ENCODE measurements at places on chromosomes 4 and X.

GRCh38 chrX:153921070-153921469, 5.0 kb downstream of the ARHGAP4 start:
- DNase-seq, result no peak

DNA sequence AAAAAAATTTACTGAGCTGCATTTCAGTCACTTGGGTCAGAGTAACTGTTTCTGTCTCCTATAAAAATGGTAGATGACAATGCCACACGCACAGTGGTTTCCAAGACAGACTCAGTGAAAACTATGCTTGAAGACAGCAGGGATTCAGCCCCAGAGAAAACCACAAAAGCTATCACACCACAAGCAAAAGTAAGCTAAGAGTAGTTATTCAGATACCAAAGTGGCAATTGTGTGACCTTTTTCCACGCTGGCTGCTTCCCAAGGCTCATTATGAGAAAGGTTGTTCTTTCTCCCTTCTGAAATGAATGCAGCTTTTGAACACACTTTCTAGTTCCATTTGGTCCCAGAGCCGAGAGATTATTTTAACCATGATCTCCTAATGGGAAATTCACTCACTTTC, 46.4 kb upstream of the GPM6B start:
- no peak for DNase-seq

- DNase-seq, result no peak
These were observed 640.0 kb upstream of the BOD1L1 start for GRCh38 chr4:14267373-14268060.

GRCh38 chrX:49058794-49059193, at the start of gene CCDC120:
Gene CCDC120, plus strand, starts transcription at chrX:49058999. Its CDS starts 3,043 bp downstream, at chrX:49062042.
- DNase-seq, result no peak

DNA sequence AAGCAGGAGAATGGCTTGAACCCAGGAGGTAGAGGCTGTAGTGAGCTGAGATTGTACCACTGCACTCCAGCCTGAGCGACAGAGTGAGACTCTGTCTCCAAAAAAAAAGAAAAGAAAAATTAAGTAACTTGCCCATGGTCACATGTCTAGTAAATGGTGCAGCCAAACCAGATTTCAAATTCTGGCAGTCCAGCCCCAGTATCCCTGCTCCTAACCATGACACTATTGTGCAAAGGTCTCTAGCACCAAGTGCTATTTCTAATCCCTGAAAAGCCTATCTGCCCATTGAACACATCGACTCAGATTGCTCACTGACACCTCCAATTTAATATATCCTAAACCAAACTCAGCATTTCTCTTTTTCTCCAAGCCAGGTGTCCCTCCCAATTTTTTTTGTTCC, 7.6 kb upstream of the LAMP2 start:
- no peak for DNase-seq

DNA sequence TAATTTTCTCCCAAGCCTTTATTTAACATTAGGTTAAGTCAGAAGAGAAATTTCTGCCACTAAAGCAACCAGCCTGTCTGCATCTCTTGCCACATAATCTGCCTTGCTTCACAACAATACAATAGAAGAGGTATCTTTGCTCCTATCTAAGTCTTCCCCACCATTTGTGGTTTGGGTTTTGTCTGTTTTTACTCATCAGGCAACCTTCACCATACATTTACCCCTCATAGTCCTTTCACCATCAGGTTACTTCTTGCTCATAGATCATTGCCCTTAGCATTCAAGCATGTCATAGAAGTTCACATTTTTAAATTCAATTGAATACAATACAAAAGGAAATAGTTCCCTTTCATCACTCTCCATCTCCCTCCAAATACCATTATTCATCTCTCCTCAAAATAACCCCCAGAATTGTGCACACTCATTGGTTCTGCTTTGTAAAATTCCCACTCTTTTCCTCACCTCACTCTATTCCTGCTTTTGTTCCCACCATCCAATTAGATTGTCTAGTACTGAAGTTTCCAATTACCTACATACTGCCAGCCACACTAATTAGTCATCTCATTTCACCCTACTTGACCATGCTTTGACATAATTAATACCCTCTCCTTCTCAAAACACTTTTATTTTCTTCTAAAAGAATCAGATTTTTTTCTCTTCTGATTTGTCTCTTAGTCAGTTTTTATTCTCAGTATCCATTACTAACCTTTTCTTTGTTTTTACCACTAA, 1957.0 kb upstream of the AGA start:
- DNase-seq, result no peak

DNA sequence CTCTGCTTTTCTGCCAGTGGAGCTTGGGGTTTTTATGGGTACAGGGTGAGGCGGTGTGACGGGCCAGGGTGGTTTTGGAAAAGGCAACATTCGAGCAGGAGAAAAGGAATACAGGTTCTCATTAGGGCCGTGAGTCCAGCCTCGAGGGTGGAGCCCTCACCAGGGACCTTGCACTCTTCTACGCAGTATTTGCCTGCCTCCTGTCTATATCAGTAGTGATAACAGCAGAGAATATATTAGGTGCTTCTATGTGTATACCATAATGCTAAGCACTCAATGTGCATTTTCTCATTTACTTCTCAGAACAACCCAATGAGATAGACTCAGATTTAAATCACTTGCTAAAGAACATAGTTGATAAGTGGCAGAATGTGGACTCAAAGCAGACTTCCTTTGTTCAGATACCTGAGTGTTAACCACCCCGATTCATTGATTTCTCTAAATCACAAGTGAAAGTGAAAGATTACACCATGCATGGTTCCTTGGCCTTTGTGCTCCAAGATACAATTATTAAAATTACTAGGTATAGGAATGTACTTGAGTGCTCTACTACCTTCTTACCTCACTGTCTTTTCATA, 403.9 kb downstream of the PCDH7 start:
- no peak for DNase-seq

DNA sequence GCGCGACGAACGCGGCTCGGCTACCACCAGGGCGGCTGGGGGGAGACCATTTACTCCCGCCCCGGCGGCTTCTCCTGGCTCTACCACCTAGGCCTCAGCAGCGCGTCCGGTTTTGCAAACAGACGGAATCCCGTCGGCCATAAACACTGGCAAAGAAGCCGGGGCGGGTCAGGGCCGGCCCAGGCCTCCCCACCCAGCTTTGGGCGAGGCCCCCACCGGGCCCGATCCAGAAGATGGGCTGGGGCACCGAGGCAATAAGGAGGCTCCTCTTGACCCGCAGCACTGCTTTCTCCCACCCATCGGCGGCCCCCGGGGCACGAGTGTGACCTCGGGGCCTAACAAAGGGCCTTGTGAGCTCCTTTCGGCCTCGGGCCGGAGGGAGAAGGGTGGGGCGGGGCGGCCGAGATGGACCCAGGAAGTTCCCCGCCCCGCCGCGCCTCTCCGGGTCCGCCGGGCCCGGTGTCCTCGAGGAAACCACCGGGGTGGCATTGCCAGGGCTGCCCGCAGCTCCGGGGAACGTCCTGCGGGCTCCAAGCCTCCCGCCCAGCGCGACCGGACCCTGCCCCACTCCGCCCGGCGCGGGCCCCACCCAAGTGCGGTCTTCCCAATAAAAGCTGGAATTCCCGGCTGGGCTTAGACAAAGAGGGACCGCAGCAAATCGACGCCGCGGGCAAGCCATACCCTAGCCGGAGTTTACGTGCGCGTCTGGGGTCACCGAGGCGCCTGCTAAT, 5.9 kb downstream of the BCOR start:
- no peak for DNase-seq

- DNase-seq, result no peak
These were observed 558.5 kb upstream of the DIAPH2 start for GRCh38 chrX:96126182-96126581.

- DNase-seq, result no peak
These were observed 319.1 kb upstream of the EMCN start for GRCh38 chr4:100836929-100837328.

DNA sequence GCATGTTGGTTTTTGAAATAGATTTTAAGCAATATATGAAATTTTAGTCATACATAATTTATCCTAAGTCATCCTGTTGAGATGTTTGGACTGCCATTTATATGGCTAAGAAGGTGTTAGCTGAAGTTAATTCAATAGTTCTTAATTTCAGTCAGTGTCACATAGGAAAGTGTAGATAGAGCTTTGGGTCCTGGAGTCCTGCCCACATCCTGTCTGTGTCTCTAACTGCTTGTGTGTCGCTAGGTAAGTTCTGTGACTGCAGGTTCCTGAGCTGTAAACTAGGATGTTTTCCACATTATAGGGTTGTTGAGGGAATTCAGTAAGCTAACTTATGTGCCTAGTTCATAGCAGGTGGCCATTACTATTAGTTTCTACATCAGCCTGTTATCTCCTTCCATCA, 20.7 kb downstream of the OFD1 start:
- no peak for DNase-seq

- no peak for DNase-seq
These were observed 600.9 kb upstream of the DIPK2B start for GRCh38 chrX:45801554-45801953.

GRCh38 chrX:124239911-124240310, 92.5 kb upstream of the TEX13D start:
- DNase-seq, result no peak

- DNase-seq, result no peak
These were observed 40.3 kb upstream of the GALNT7 start for GRCh38 chr4:173128199-173128890.

- no peak for DNase-seq
These were observed 5.6 kb downstream of the GAR1 start for GRCh38 chr4:109821185-109821584.

- no peak for DNase-seq
These were observed 31.3 kb upstream of the NXF3 start for GRCh38 chrX:103124284-103124683.

DNA sequence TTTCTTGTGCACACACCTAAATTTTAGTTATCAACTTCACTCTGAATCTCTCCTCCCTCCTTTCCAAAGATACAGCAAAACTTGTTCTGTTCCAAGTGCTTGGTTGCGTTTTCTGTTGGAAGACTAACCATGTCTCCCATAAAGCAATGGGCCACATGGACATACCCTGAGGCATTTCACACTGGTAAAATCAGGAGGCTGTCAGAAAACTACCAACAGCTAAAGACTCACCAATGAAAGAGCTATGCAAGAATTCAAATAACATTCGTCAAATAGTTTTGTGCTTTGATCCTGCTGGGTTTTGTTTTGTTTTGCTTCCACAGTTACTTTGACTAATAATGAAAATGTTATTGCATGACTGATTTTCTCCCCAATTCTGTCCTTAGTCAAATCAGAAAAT, 46.0 kb downstream of the PHEX start:
- DNase-seq, result no peak

DNA sequence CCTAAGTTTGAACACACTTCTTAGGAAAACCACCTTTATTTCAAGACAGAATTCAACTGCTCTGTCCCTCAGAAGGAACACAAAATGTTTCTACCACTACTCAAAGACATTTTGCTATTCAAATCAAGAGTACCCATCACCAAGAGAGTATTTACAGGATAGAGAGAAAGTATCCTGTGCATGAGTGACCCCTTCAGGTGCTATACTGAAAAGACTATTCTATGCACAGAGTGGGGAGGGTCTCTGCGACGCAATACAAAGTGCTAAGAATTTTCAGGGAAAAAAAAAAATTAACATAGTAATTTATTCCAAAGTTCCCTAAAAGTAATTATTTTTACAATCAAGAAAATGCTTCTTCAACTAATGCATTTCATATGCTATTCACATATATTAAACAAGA, 346.4 kb upstream of the FAM241A start:
- DNase-seq, result no peak

- DNase-seq, result no peak
These were observed 165.3 kb upstream of the FTHL17 start for GRCh38 chrX:31237189-31237588.

DNA sequence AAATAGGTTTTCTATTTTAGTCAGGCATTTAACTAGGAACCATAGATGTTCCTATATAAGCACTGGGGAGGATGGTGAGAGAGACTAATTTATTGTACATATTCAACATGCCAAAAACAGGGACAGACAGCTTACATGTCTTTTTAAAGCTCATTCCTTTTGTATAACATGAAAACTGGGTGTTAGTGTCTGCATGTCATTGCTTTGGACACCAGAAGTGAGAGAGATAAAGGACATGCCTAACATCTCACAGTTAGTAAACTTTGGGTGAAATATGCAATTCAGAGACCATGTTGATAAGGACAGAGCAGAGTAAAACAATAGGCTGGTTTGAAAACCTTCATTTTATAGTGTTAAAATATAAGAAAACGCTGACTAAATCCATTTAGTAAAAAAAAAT, 860.0 kb upstream of the LCORL start:
- DNase-seq, result no peak

GRCh38 chrX:151710457-151710856, 5.4 kb upstream of the FATE1 start:
- DNase-seq, result no peak

- DNase-seq, result no peak
These were observed 233.4 kb downstream of the MAML3 start for GRCh38 chr4:139920486-139921002.

GRCh38 chr4:73891739-73892405, 22.7 kb downstream of the CXCL1 start:
- no peak for DNase-seq

GRCh38 chr4:14568351-14568750, 433.9 kb upstream of the CPEB2 start:
- DNase-seq, result no peak

GRCh38 chr4:120921456-120922380, 808 bp downstream of the PRDM5 start:
- DNase-seq, result no peak

DNA sequence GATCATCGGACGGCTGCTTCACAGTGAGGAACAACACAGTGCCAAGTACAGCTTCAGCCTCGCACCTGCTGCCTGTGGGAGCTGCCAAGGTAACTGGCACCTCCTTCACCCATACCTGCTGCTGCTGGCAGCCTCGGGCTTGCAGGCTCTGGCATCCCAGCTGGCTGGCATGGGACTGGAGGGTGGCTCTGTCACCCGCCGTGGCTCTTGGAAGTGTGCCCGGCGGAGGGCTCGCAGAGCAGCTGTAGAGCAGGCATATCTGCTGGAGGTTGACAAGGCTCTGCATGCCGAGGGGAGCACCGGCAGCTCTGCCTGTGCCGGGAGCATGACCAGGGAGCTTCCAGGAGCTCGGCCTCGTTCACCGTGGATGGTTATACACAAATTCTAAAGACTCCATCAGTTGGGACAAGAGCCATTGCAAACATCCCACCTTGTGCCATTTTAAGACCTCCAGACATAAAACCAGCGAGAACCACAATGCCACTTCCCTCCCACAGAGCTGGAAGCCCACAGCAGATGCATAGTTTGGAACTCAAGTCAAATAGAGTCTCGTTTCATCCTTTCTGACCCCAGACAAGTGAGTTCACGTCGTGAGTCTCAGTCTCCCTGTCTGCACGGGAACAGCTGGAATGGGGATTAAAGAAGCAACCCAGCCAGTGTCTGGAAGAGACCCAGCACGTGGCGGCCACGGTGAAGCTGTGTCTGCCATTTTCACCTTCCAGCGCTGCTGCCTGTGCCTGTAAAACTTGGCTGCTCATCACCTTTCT, 84.3 kb upstream of the PSAPL1 start:
- no peak for DNase-seq

- peak; percentile 88 for DNase-seq
These were observed 205.3 kb downstream of the TENM3 start for GRCh38 chr4:182448281-182449151.

DNA sequence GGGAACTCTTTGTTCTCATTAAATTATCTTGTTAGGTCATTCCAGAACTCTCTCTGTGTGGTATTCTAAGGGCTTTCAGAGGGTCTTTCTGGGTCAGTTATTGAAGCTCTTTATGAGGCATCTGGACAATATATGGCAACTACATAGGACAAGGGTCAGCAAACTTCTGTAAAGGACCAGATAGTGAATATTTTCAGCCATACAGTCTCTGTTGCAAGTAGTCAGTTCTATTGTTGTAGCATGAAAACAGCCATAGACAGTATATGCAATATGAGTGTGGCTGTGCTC, 35.1 kb downstream of the HADH start:
- DNase-seq, result no peak

Measured in ascending aorta (tissue), 2 donors.